ENCODE measurements at places on chromosomes 5 and 9.

DNA sequence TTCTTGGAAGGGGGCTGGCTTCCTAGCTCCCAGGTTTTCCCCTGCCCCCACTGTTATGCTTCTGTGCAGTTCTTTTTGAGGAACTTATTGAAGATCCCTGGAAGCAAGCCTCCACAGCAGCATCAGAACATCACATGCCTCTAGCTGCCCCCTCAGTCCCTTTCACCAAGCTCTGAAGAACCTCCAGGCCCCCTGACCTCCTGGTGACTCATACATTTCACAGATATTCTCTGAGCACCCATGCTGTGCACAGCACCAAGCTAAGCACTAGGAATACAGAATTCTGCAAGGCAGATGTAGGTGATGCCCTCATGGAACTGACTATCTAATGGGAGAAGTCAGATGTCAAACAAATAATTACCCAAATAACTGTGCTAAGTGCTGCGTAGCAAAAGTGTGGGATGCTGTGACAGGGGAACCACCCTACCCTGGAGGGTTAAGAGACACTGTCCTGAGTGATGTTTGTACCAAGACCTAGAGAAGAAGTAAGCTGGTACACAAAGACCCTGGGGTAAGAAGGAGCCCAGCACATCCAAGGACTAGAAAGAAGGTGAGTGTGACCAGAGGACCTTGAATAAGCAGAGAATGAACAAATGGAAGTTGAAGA lies 213.7 kb upstream of the NR4A3 start:
- DNase-seq = no peak

GRCh38 chr5:154559398-154560276 lies 81.6 kb upstream of the HAND1 start:
- no peak for DNase-seq

- no peak for DNase-seq
Measured at GRCh38 chr9:33719581-33720374, 75.6 kb upstream of the PRSS3 start.

DNA sequence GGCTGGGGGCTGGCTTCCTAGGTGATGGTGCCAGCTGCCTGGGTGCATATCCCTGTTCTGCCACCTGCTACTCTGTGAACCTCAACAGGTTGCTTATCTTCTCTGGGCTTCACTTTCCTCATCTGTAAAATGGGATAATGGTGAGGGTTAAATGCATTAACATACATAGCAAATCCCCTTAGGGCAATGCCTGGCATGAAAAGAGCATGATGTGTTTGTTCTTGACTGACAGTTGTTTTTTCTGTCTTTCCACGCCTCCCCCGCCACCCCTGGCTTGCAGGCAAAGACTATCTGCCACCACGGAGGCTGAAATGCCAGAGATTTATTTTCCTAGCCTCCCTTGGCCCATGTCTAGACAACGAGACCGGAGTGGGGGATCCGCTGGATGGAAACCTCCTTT lies 280.5 kb downstream of the NSG2 start:
- no peak for DNase-seq

GRCh38 chr5:123520677-123521247 lies 8.8 kb downstream of the CSNK1G3 start:
- no peak for DNase-seq

DNA sequence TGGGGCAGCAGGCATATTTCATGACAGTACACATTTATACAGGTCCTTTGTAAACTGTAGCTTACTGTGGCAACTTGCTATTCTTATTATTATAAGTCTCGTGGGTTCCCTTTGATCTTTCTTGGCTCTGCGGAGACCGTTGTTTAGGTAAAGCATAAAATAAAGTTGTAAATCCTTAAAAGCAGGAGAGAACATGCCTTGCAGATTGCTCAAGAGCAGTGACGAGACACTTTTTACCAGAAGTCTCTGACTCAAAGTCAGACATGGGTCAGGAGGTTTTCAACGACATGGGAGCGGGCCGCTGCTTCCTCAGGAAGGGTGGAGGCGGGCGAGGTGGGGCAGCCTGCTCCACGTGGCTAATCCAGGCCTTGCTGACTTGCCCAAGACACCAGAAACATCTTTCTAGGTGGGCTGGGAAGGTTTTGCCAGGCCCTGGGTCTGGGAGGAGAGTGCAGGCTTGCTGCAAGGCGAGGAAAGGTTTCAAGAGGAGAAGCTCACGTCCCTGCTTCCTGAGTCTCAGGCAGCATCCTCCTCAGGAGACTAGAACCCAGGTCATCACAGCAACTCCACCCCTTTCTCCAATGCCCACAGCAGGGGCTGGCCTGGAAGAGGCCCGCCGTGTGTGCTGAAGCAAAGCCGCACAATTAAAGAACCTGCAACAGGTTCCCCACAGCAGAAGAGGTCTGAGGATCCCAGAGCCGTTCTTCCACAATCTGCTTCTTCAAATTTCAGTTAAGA lies 6.5 kb downstream of the TBC1D2 start:
- no peak for DNase-seq

GRCh38 chr9:87834357-87834756 lies 48.3 kb upstream of the SPATA31E1 start:
- DNase-seq = no peak

GRCh38 chr5:72459089-72459661 lies 48.0 kb downstream of the ZNF366 start:
- no peak for DNase-seq

- DNase-seq = no peak
Measured at GRCh38 chr9:138115506-138115905, 237.9 kb downstream of the CACNA1B start.

DNA sequence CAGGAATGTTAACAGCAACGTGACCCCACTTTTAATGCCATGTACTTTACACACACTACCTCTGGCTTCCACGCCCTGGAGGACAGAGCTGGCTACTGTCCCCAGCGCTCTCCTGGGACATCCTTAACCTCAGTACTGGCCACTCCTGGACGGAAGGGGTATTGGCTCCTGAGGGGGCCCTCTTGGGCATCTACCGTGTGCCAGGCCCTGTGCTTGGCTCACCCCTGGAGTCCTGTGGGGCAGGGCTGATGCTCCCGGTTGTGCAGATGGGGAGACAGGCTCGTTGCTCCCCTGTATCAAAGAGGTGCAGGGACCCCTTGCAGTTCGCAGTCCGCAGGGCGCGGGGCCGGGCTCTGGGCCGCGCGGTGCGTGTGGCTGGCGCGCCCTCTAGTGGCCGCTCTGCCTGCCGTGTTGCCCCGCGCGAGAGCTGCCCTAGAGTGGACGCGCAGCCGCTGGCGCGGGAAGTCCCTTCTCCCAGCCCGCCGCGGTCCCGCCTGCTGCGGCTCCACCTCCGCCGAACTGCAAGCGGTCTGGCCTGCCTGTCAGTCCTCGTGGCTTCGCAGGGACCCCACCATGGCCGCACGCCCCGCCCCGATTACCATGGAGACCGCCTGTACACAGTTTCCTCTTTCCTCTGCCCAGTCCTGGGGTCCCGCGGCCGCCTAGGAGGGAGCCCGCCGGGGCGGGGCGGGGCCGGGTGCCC lies at the start of gene WDR38:
WDR38 (plus strand) TSS at position 632 of the 703 bp plus-strand sequence. CDS start 72 bp downstream, outside the sequence.
- DNase-seq = peak; percentile 35

DNA sequence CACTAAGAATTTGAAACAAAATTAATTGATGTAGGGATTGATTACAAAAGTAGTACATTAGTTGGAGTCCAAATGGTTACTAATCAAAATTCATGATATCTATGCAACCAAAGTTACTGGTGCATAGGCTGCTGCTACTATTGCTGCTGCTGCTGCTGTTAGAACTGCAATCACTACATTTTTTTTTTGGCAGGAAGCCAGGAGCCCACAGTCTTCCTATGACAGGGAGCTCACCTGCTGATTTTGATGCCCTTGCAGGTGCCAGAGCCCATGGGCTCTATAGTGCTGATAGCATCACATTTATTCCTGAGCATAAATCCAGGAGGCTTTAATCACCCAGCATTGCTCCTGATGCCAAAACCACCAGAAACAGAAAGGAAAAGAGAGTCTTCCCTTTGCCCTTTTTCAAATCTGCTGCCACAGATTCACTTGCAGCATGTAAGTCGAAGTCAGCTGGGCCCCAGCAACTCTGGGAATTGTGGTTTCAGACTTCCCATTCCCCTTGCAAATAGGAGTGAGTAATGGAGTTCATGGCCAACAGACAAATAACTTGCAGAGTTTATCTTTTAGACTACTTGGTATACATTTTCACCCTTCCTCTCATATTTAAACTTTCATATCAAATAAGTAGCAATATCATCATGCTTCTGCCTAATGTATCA lies 17.6 kb downstream of the SLCO6A1 start:
- DNase-seq = peak; percentile 4

GRCh38 chr5:39942606-39943005 lies 517.8 kb upstream of the DAB2 start:
- DNase-seq = no peak

Measured in NCI-H510A (cell line).